ENCODE measurements at places on chromosomes 1 and 21.

- DNase-seq = no peak
Observed at GRCh38 chr1:171769171-171769570, 12.3 kb upstream of the METTL13 start.

DNA sequence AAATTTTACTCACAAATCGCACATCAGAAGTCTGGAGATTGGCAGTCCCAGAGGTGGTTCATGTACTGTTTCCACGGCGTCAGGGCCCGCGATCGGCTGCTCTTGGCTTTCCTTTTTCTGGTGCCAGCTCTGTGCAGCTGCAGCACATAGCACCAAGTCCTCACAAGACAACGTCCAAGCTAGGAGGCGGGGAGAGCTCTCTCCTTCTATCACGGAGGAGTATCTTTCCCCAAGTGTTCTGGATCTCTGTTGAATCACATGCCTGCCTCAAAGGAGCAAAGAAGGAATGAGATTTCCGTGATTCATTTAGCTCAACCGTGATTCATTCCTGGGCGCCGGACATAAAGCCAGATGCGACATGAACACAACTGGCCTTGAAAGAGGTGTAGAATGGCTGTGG lies 25.5 kb downstream of the MT1HL1 start:
- no peak for DNase-seq

GRCh38 chr1:241161188-241161689 lies 195.8 kb downstream of the RGS7 start:
- no peak for DNase-seq

DNA sequence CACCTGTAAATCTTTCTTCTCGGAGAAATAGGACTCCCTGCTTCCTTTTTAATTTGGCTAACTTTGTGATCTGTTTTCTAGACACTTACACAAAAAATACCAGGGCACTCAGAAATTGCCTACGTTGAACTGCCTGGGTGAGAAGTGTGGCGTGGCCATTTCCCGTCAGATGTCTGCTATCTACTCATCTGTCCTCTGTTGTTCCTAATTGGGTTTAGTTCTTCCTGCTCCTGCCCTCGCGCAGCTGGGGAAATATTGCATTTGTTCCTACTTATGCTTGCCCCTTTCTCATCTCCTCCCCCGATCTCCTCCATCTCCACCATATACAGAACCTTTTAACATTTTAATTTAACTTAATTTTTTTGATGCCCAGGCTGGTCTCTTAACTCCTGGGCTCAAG lies 55.1 kb downstream of the CD58 start:
- DNase-seq = no peak

DNA sequence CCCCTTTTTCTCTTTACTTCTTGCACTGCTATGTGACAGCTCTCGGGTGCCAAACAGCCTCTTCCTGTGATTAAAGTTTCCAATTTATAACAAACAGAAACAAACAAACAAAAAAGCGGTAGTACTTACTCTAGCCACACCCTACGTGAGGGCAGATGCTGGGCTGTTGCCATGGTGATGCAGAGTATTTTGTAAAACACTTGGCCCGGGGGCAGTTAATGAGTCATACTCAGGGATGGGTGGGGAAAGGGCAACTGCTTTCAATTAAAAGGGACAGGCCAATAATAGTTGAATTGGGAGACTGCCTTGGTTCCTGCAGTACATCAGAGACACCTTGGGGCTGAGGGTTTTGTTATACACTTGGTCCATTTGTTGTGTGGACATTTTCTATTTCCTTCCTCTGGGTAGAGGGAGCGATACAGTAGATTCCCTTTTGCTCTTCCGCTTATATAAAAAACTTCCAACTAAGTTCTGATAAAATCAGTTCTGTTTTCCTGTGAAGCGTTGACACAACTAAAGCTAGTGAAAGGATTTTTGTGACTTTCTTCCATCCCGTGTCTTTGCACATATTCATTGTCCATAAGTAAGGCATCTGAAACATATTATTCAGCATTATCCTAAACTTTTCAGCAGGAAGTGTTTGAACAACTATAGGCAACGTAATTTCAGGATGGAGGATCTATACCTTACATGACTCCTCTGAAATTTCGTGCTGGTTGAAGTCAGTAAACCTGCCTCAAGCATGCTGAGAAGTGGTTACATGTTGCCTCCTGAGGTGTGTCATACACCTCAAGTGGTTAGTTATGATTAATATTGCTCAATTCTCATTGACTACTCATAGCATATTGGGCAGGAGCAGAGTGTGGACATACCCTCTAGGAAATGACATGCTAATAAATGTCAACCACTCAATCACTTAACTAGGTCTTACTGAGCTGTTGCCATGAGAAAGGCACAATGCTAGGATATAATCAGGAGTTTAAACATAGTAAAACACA lies 36.7 kb upstream of the THEM4 start:
- peak; percentile 92 for DNase-seq

GRCh38 chr1:61659061-61659460 lies 65.9 kb downstream of the TM2D1 start:
- DNase-seq = no peak

GRCh38 chr1:35587736-35588135 lies 14.6 kb downstream of the TFAP2E start:
- DNase-seq = no peak

DNA sequence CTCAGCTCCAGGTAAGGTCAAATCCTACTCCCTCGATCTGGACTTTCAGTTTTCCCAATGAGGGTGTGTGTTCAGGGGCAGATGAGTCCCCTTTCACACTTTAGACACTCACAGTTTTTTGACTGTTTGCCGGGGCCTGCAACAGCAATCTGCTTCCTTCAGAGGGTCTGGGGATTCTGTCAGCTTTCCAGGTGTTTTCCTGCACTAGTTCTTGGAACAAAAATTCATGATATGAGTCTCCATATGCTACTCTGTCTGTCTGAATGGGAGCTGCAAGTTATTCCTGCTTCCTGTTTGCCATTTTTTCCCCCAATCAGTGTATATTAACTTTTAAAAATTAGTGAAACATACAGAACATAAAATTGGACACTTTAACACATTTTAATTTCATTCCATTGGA lies 24.3 kb downstream of the CYP4B1 start:
- DNase-seq = no peak

DNA sequence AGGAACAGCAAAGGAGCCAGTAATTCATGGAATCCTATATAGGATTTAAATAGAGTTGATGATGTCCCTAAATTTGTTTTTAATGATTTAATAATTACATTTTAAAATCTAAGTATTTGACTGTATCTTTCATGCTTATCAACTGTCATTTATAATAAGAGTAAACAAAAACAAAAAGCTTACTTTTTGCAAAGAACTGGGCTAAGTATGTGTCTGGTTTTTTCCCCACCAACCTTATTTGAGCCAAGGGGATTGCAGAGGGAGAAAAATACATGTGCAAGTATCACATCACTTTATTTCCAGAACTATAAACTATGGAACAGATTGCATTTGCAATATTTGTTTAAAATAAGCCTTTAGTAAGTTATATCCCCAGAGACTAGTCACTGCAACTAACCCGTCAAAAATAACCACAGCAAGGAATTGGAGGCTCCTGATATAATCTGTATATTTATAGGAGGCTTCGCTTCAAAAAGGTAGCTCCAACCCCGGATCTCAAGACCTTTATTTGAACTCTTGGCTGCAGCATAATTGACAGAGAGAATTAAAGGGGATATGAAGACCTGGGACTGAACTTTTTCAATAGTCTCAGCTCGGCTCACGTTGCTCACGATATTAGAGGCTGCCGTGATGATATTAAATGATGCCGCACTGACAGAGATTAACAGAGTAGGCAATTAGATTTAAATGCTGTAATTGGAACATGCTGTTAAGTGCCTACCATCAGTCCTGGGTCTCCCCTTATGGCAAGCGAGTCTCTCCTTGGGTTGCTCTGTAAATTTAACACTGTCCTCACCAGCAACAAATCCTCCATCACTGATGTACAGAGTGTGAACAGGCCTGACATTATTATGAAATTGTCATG lies 329.1 kb upstream of the NFIA start:
- DNase-seq = no peak

GRCh38 chr21:28126521-28127174 lies 866.0 kb downstream of the LTN1 start:
- no peak for DNase-seq

DNA sequence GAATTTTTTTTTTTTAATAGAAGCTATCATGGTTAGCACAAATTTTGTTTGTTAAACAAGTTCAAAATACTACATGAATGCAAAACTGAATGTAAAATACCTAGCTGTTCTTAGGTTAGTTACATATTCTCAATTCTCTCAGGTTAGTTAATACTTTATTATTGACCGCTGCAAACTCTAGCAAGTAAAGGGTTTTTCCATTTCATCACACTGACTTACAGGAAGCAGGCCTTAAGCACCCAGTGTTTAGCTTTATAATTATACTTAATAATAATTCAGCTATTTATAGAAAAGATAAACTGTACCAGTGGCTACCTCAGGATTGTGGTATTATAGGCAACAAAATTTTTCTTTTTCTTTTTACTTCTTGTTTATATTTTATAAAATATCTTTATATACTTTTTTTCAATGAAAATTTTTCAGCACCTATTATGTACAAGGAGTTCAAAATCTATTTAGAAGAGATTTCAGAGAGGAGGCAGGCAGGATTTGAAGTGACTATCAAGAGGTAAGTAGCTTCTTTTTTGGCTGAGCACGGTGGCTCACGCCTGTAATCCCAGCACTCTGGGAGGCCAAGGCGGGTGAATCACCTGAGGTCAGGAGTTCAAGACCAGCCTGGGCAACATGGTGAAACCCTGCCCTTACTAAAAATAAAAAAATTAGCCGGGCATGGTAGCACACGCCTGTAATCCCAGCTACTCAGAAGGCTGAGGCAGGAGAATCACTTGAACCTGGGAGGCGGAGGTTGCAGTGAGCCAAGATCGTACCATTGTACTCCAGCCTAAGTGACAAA lies 17.9 kb downstream of the PLPP3 start:
- no peak for DNase-seq

DNA sequence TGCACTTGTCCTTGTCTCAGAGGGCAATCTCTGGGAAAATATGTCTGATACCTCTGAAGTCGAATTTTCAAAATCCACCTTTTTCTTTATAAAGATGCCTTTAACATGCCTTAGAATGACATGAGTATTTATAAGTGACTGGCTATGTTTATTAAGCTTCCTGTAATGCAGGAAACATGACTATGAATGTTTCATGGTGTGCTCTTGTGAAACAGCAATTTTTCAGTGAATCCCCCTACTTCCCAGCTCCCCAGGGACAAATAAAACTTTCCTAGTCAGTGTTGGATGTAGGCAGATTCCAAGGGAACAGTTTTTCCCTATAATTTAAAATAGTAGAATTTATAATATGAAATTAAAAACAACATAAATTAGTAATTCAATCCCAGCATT lies 437.0 kb downstream of the LMO4 start:
- no peak for DNase-seq

- no peak for DNase-seq
Observed at GRCh38 chr21:31329456-31330143, 14.5 kb downstream of the TIAM1 start.

DNA sequence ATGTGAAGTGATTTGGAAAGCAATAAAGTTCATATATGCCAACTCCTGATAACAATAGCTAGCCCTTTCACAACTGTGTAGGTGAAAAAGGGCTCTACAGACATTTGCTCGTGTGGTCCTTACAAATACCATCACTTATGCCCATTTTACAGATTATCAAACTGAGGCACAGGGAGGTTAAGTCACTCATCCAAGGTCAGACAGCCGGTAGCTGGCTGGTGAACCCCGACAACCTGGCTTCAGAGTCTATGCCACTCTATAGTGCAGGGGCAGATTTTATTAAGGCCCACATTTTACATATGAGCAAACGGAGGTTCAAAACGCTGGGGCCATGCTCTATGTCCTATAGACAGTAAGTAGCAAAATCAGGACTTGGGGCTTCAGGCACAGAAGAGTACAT lies 280.5 kb downstream of the RRAGC start:
- no peak for DNase-seq

GRCh38 chr1:27655151-27655937 lies 16.6 kb downstream of the IFI6 start:
- no peak for DNase-seq

DNA sequence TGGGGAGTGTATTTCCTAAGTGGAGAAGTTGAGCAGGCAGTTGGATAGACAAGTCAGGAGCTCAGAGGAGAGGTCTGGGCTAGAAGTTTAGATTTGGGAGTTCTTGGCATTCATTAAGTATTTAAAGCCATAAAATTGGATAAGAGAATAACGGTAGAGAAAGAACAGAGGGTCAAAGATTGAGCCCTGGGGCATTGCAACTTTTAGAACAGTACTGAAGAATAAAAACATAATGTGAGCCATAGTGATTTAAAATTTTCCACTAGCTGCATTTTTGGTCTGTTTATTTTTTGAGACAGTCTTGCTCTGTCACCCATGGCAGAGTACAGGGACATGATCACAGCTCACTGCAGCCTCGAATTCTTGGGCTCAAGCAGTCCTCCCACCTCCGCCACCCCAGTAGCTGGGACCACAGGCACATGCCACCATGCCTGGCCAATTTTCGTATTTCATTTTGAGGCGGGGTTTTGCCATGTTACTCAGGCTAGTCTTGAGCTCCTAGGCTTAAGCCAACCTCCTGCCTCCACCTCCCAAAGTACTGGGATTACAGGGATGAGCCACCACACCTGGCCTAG lies 85.9 kb upstream of the SOX13 start:
- no peak for DNase-seq

- no peak for DNase-seq
Observed at GRCh38 chr1:3707298-3707938, 44.8 kb upstream of the CCDC27 start.

DNA sequence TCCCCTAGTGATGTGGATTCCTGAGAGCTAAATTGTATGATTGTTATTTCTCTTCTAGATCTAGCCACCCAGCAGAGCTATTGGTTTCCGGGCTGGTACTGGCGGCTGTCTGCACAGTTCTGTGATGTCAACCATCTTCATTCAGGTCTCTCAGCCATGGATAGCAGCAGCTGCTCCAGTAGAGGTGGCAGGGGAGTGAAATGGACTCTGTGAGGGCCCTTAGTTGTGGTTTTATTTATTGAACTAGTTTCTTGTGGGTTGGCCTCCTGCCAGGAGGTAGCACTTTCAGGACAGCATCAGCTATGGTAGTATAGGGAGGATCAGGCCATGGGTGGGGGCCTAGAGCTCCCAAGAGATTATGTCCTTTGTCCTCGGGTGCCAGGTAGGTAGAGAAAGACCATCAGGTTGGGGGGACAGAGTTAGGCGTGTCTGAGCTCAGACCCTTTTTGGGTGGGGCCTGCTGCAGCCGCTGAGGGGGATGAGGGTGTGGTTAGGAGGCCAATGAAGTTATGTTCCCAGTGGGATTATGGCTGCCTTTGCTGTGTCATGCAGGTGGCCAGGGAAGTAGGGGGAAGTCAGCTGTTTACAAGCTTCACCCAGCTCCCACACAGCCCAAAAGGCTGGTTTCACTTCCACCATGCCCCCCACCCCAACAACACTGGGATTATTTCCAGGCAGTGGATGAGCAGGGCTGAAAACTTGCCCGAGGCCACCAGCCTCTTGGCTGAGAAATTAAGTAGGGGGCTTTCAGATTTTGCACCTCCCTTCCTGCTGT lies 55.1 kb upstream of the RGS4 start:
- no peak for DNase-seq

DNA sequence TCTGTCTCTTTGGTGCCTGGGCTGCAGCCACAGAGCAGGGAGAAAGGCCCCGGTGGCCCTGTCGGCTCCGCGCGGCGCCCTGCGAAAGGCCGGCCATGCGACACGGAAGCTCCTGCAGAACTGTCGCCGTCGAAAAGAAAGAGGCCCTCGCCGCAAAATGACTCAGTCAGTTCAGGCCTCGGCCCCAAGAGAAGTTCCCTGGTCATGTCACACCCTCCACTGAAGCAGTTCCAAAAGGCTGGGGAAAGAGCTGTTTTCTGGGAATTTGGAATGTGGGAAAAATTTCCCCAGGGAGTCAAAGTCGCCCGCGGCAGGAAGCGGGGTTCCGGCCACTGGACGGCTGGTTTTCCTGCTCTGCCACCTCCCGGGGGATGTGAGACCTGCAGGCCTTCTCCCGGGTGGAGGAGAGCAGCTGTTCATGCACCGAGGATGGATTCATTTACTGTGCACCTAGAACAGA lies 115.8 kb upstream of the ZNF678 start:
- DNase-seq = peak; percentile 74
